HTR-8/SVneo (cell line): ENCODE measurements at places on chromosomes 7 and 10.

GRCh38 chr7:40507166-40507565 lies 372.4 kb downstream of the SUGCT start:
- no peak for DNase-seq

DNA sequence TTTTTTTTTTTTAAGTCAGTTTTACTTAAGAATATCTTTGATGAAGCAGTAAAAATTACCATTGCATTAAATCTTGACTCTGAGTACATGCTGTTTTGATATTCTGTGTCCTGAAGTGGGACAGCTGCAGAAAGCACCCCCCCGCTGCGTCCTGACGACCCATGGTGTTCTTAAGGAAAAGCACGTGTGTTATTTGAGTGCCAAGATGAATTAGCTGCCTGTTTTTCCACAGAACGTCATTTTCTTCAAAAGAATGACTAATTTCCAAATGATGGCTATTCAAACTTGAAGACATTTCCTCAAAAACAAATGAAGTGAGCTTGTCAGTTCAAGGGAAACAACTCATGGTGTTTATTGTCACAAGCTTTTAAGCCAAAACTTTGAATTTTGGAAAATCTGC lies 45.9 kb downstream of the CREM start:
- DNase-seq: no peak

GRCh38 chr10:122336332-122336731 lies 38.2 kb upstream of the PLEKHA1 start:
- no peak for DNase-seq

- no peak for DNase-seq
Observed at GRCh38 chr10:79079054-79079397, 10.3 kb downstream of the ZMIZ1 start.

GRCh38 chr7:103702982-103703381 lies 257.0 kb upstream of the SLC26A5 start:
- no peak for DNase-seq

GRCh38 chr7:78265071-78265470 lies 466.5 kb downstream of the PHTF2 start:
- DNase-seq: no peak

DNA sequence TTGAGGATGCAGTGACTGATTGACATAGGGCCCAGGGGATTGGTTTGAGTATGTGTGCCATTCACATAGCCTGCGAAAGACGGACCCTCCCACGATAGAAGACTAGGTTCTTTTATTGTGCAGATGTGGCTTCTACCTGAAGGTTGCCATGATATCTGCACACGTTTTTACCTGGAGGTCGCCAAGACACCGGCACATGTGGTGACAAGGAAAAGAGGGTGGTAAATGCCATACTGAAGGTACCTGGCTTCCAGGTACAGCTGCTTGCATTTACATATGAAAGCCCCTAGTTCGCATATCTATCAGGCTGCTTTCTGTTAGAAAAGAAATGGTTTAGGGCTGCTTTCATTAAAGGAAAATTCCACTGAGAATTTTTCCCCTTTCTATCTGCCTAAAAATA lies 43.6 kb downstream of the ZNF22 start:
- no peak for DNase-seq

DNA sequence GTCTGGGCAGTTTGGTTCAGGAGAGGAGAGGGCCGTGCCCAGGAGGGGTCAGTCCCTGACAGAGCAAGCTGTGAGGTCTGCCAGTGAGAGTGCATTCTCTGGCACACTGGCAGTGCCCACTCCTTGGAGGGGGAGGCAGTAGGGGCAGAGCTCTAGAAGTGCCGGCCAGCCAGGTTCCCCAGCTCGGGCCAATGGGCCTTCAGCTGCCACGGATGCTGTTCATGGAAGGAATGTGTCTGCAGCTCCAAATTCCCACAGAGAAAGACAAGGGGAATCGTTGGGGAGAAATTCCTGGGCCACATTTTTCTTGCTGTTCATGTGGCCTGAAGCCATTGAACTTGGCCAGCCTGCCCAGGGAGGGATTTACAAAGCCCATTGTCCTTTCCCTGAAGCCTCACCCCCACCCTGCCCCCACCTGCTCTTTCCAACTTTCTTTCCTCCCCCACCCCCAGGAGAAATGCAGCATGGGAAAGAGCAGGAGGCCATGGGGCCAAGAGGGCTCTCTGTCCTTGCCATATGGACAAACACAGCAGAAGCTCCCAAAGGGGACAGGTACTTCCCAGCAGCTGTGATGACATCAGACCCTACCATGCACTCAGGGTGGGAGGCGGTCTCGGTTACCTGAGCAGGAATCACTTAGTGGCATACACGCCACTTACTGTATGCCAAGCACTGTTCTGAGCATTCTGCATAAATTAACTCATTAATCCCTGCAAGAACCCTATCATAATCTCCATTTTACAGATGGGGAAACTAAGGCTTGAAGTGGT lies 70.7 kb downstream of the ARHGAP22 start:
- DNase-seq: no peak

GRCh38 chr7:139340808-139341057 lies 404 bp upstream of the FMC1 start:
- no peak for DNase-seq
